ENCODE measurements at places on chromosomes 12 and 14.

- peaks cover 29% of the 10 kb centered on the region for H3K4me1 ChIP-seq
- no peaks in the 10 kb centered on the region for H3K27me3 ChIP-seq
- peak; percentile 67 for DNase-seq
These were observed 1.9 kb upstream of the RAB35 start for GRCh38 chr12:120118321-120119061.

GRCh38 chr12:79998554-79998953, 63.7 kb upstream of the PPP1R12A start:
- H3K27me3 ChIP-seq, result peaks cover 4% of the 10 kb centered on the region
- H3K4me1 ChIP-seq, result no peaks in the 10 kb centered on the region
- no peak for DNase-seq

DNA sequence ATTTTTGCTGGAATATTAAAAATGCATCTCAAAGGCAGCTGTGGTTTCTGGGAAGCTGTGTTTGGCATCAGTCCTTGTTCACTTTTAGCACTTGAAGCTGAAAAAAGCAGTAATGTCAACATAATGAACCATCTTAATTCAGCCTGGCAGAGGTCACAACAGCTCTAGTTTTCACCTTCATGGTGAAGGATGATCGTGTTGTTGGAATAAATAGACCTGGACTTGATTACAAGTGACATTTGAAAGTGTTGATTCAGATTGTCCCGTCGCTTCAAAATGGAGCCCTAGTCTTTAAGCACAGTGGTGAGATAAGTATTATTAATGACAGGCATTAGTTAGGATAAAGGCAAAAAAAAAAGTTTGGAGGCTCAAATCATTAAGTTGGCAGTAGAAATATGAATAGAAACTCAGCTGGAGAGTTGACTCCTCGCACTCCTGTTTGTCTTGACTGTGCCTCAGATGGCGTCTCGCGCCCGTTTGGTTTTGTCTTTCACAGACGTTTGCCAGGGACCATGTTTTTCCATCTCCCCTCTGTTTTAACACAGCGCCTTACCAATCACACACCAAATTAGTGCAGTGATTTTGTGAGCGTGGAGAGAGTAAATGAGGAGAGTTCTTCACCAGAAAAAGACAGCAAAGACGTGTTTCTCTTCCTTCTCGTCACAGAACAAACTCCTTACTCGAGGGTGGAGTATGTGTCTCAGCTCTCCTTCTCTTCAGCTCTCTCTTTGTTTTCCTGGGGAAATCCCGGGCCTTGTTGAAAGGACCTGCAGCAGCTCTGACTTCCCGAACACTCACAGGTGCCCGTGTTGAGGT, 53.4 kb upstream of the MMP17 start:
- no peak overlapping the region for H3K4me3 ChIP-seq
- peaks cover 22% of the 10 kb centered on the region for H3K36me3 ChIP-seq
- no peak for DNase-seq
- H3K27me3 ChIP-seq, result no peaks in the 10 kb centered on the region
- H3K27ac ChIP-seq, result no peak overlapping the region
- H3K4me1 ChIP-seq, result no peaks in the 10 kb centered on the region

DNA sequence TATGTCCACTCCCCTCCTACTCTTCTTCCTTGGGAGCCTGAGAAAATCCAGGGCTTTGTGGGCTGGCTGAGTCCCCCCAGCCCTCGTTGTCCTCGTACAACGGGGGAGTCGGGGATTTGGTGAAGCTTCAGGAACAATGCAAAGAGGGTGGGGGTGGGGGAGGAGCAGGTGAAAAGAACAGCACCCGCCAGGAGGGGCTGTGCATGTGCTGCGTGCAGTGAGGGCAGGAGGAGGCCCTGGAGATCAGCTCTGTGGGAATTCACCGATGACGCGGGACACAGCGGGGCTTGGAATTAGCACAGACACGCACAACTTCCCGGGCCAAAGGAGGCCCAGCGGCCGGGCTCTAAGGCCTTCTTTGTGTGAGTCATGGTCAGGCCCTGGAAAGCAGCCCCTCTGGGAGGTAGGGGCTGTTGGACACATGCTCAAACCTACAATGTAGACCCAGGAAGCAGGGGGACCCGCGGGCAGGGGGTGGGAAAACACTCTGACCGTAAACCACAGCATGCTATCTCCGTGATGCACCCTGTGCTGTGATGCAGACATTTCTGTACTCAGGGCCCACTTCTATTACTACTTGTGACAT, 32.8 kb downstream of the RBM19 start:
- peaks cover 16% of the 10 kb centered on the region for H3K4me1 ChIP-seq
- no peaks in the 10 kb centered on the region for H3K27me3 ChIP-seq
- no peak for DNase-seq
- peaks cover 2% of the 10 kb centered on the region for H3K36me3 ChIP-seq
- no peak overlapping the region for H3K27ac ChIP-seq

- no peak overlapping the region for H3K4me3 ChIP-seq
- DNase-seq, result no peak
- no peaks in the 10 kb centered on the region for H3K27me3 ChIP-seq
- H3K36me3 ChIP-seq, result no peaks in the 10 kb centered on the region
These were observed 1.3 kb upstream of the IGFBP6 start for GRCh38 chr12:53096089-53096741.

GRCh38 chr12:106984588-106985137, 2.3 kb downstream of the MTERF2 start:
- H3K27me3 ChIP-seq, result no peaks in the 10 kb centered on the region
- H3K27ac ChIP-seq, result no peak overlapping the region
- peaks cover 16% of the 10 kb centered on the region for H3K4me1 ChIP-seq
- no peak for DNase-seq
- H3K4me3 ChIP-seq, result no peak overlapping the region

All from endothelial cell of umbilical vein (primary cell).